CD8-positive, alpha-beta memory T cell (primary cell): ENCODE measurements at places on chromosomes 4 and X.

DNA sequence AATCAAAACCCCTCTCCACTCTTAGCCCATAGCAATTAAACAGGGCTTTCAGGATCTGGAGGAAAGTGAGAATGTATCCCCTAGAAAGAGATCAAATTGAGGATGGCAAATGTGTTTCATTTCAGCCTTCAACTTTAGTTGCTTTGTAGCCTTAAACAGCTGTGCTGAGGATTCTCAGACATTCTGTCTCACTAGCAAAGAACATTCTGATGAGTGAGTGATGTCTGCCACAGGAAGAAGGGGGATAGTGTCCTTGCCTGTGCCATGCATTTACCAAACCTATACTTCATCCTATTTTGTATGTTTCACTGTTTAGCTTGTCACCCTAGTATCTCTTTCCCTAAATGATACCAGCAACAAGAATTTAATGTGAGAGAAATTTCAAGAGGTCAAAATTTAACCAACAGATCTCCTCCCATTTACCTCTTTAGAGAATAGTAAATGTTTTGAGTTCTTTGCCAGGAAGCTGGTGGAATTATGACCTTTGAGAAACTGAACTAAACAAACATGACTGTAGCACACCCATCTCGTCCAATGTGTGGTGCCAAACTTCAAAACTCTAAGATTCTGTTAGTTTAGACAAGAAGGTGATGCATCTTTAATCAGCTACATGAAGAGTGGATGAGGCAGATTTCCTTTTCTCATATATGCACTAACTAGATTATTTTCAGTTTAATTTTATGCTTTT is 165.6 kb downstream of the PALLD start:
- no peak for DNase-seq

DNA sequence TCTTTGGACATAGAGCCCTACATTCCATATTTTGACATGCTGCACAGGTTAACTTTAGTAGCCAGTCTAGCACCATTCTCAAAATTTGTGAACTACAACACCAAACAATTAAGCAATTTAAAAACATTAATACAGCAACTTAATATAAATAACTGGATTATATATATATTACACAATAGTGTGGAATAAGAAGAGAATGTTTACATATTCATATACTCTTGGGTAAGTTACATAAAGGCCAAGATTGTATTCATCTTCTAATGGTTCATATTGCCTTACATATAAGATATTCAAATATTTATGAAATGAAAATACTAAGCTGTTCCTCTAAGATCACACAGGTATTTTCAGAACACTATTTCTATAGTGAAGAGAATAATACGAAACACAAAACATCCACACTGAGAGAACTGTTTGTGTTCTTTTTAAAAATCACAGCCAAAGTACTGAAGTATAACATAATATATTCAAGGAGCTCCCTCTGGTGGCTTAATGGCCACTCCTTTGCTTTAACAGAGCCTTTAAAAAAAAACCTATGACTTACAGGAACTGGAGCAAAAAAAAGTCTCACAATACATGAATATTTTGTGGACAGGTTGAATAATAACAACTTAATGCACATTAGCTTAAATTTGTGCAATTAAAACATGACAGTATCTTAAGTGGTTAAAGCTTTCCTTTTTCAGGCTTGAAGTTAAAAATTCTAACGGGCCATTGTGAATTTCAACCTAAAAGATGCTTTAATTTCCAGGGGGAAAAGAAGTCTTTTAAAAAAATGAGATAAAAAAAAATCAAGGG is 46.2 kb downstream of the NEK1 start:
- DNase-seq = peak; percentile 21

GRCh38 chr4:149711593-149712365 is 103.9 kb downstream of the IQCM start:
- DNase-seq = no peak

DNA sequence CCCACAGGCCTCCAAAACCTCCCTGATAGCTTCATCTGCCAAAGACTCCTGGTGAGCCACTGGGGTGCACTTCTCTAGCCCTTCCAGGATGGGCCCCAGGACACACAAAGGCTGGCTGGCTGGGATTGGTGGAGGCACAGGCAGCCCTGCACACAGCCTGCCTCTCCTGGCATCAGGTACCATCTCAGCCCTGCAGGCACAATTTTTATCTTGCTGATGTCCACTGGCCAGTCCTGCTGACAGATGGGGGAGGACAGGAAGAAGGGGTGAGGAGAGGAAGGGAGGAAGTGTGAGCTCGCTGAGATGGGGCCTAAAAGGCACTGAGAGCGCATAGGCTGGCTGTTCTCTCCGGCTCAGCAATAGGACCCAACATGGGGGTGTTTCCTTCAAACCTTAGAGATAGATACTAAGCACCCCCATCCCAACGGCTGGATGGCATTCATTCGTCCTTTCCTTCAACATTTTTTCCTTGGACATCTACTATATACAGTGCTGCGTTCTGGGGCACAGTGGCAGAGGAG is 92.7 kb downstream of the PJA1 start:
- DNase-seq = no peak

DNA sequence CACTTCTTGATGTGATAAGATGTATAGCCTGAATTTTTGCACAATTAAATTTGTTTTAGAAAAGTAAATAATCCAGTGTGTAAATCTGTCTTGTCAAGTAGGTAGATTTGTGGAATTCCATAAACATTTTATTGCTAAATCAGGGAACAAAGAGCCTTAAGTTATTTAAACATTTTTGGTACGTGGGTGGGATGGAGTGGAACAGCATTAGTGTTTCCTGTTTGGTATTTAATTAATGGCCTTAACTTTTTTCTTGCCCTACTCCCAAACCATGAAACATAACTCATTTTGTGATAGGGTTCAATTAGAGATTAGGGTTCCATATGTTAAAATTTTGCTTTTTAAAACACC is 5.1 kb downstream of the NUDT9 start:
- no peak for DNase-seq

DNA sequence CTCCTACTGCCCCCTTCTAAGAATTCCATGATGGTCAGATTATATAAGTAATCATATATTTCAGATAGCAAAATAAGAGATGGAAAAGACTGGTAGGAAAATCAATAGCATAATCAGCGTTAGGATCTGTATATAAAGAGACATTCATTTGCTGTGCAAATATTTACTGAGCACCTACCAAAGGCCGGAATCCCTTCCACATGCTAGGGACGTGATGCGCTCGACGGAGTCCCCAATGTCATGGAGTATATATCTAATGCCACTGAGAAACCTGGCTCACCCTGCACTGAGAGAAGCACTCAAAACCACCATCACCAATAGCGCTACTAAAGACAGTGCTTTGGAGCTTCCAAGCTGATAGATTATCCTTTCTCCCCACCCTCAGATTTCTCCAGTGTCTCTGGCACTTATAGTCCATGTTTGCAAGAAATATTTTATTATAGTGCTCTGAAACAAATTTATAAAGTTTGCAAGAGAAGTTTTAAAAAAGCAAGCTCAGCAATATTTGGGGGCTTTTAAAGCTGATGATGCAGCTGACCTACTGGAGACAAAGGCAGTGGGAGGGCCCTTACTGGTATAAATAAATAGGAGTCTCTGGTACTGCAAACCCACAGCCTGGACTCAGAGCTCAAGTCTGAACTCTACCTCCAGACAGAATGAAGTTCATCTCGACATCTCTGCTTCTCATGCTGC is at the start of gene CXCL13:
Gene CXCL13, plus strand, starts transcription at position 611 of the 693 bp plus-strand sequence. Its CDS starts 46 bp downstream, at position 657.
- no peak for DNase-seq

DNA sequence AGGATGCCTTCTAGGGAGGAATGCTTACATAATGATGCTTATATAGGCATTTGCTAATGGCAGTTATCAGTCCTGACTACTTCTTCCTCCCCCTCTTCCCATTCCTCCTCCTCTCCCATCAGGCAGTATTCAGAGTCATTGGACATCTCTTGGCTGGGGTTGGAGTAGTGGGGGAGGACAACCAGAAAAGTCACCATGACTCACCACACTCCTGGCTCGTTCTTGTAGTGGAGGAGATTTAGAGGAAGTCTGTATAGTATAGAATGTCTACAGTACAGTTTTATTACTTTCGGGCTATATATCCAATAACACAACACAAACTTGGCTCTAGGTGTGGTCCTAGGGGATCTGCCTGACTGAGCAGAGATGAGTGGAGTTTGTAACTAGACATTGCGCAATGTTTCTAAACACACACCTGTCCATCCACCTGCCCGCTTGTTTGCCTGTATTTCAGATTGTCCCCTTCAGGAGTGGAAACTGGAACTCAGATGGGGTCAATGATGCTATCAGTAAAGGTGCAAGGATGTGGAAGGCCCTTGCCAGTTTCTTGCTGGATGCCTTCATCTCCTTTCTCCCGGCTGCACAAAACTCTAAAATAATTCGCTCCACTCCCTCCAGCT is 27.9 kb upstream of the KIAA1210 start:
- no peak for DNase-seq

DNA sequence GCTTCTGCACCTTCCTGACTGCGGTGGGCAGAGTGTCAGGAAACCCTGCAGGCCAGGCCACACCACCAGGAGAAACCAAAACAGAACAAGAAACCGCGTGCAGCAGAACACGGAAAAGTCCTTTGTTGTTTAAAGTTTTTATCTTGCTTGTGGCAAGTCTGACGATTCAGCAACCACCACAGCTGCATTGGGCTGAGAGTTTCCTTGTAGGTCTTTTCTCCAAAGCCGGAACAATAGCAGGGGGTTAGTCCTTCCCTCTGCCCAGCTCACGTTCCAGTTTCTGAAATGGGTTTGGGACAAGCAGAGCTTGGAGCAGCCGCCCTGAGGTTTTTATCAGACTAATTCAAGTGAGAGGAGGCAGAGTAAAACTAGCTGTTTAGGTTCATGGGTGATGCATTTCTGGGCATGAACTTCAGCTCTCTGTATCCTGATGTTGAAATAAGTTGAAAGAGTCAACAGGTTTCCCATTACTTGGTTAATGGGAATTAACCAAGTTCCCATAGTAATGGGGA is 216.9 kb downstream of the PTTG2 start:
- peak; percentile 21 for DNase-seq

GRCh38 chr4:43843501-43843900 is 605.1 kb downstream of the KCTD8 start:
- DNase-seq = no peak

DNA sequence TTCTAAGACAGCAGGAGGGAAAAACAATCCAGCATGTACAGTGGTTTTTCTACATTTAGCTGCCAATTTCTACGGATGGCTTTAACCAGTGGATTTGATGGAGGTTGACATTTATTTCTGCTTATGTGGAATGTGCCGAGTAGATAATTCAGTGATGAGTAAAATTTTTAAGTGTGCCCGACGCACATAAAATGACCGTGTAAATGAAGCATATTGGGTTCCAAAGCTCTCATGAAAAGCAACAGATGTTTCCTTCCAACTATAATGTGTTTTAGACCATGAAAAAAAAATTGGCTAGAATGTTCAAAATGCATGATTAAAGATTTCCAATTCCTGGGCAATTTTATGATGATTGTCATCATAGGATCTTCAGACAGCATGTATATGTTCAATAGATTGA is 14.1 kb downstream of the INPP4B start:
- no peak for DNase-seq

DNA sequence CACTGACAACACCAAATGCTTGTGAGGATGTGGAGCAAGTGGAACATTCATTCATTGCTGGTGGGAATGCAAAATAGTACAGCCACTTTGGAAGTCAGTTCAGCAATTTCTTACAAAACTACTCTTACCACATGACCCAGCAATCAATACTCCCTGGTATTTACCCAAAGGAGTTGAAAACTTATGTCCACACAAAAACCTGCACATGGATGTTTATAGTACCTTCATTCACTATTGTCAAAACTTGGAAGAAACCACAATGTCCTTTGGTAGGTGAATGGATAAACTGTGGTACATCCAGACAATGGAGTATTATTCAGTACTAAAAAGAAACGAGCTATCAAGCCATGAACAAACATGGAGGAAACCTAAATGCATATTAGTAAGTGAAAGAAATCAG is 27.5 kb downstream of the HUWE1 start:
- DNase-seq = no peak

DNA sequence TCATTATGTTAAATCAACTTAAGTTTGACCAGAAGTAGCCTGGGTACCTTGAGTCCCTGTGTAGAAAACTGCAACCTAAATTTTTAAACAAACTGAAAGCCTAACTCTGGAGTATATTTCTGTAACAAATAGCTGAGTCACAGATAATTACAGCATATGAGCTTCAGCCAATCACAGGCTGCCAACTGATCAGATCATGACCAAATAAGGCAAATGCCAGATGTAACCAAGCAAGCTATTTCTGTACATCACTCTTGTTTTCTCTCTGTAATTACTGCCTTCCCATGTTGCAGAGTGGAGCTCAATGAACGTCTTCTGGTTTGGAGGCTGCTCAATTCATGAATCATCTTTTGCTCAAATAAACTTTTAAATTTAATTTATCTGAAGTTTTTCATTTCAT is 980.9 kb upstream of the DIAPH2 start:
- no peak for DNase-seq

- no peak for DNase-seq
These were observed 125.9 kb upstream of the PABPC4L start for GRCh38 chr4:134327274-134328122.

GRCh38 chr4:7687796-7688195 is 251.9 kb downstream of the AFAP1 start:
- DNase-seq = no peak

- no peak for DNase-seq
These were observed 48.5 kb downstream of the WDFY3 start for GRCh38 chr4:84917869-84918600.

DNA sequence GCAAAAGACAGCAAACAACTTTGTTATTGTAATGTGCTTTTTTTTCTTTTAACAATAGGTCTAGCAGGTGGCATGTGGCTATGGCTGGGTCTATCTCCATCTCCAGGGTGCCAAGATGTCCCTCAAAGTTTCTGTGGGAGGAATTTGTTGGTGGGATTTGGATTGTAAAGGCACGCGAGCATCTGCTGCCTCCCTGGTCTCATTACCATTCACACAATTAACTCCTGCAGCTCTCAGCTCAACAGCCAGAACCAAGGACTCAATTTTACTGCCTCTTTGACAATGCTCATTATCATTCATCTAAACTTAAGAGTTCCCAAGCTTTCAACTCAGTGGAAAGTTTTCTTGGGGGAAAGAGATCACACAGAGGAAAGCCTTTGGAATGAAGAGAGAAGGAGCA is 10.9 kb upstream of the PCDH18 start:
- no peak for DNase-seq

DNA sequence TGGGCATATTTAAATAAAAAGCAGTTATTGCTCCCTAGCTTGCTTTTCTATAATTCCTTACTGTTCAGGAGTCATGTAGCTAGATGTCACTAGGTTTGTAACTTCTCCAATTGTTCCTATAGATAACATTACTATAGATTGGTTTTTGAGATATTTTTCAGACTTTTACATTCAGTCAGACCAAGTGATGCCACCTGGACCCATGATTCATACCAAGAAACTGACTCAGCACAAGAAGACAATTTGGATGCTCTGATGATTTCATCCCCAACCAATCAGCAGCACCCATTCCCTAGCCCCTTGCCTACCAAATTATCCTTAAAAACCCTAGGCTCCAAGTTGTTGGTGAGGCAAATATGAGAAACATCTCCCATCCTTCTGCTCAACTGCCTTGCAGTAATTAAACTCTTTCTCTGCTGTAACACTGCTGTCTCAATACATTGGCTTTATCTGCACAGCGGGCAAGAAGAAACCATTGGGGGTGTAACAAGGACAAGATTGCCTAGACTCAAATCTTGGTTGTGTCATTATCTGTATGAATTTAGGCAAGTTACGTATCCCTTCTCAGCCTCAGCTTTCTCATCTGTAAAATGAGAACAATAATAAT is 11.8 kb upstream of the NEIL3 start:
- DNase-seq = no peak

GRCh38 chrX:39836802-39837420 is 260.8 kb downstream of the BCOR start:
- DNase-seq = no peak
